Regular cardiac myocyte (primary cell): ENCODE measurements at places on chromosomes 3 and 15. TPM values are rescaled to one million over a fixed set of nuclear protein-coding genes. Genes with fewer than 3 reads are reported as not detected.

The PPP4R2 gene
- total RNA-seq = 81.3 and 123 TPM in 2 replicates

The TMEM212 gene
- total RNA-seq = not detected in 2 replicates

The SLC15A2 gene
- total RNA-seq = 0.19 and 0.28 TPM in 2 replicates

The ACKR2 gene
- under 0.01 TPM in 1 of 2 replicates, not detected in the other for total RNA-seq

The PRICKLE2 gene
- total RNA-seq = 11.9 and 27.3 TPM in 2 replicates

The SPTSSB gene
- under 0.01 TPM in 1 of 2 replicates, not detected in the other for total RNA-seq

The TGM5 gene
- not detected in 2 replicates for total RNA-seq
